Epithelial cell of umbilical artery (primary cell): ENCODE measurements at places on chromosomes 13 and 19. TPM values are rescaled to one million over a fixed set of nuclear protein-coding genes. Genes with fewer than 3 reads are reported as not detected.

SIGLEC12 gene
- total RNA-seq, result not detected in 2 replicates

CFAP97D2 gene
- total RNA-seq, result not detected in 2 replicates

PSG11 gene
- not detected in 2 replicates for total RNA-seq

DZIP1 gene
- total RNA-seq, result 17.5 and 18.1 TPM in 2 replicates

CRLF1 gene
- not detected in 2 replicates for total RNA-seq

ZNF235 gene
- 2.9 and 5.5 TPM in 2 replicates for total RNA-seq

ZNF497 gene
- 0.65 and 1.4 TPM in 2 replicates for total RNA-seq

SIGLEC7 gene
- not detected in 2 replicates for total RNA-seq

ZNF846 gene
- total RNA-seq, result 2.6 and 5.3 TPM in 2 replicates

COX6B1 gene
- total RNA-seq, result 282 and 403 TPM in 2 replicates

ZSWIM9 gene
- 1.6 and 3.6 TPM in 2 replicates for total RNA-seq
